ENCODE measurements at places on chromosomes 6 and 20.

- no peak for DNase-seq
Measured at GRCh38 chr6:93242049-93242448, 177.3 kb downstream of the EPHA7 start.

- no peak for DNase-seq
Measured at GRCh38 chr6:21605166-21605565, 11.6 kb downstream of the SOX4 start.

GRCh38 chr6:6001443-6001842, 5.3 kb downstream of the NRN1 start:
- DNase-seq, result no peak

GRCh38 chr6:112909781-112910180, 562.7 kb downstream of the RFPL4B start:
- no peak for DNase-seq

- no peak for DNase-seq
Measured at GRCh38 chr6:27767851-27768250, 144.3 kb downstream of the OR2B2 start.

DNA sequence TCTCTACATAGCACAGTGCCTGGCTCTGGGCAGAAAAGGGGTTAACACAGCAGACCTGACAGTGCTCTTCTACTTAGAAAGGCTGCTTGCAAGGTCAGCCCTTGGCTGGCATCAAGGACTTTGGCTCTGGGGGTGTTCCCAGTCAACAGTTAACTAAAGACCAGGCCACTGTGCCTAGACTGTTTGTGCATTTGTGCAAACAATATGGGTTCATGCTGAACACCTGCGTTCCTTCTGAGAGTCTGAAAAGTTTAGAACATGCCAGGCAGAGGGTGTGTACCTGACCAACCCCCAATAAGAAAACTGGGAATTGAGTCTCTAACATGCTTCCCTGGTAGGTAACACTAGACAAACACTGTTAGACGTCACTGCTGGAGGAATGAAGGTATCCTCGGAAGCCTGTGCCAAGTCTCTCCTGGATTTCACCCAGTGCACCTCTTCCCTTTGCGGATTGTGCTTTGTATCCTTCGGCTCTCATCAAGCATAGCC, 110.7 kb downstream of the PDE10A start:
- DNase-seq, result no peak

- DNase-seq, result no peak
Measured at GRCh38 chr20:44450903-44451450, 24.7 kb upstream of the TTPAL start.

DNA sequence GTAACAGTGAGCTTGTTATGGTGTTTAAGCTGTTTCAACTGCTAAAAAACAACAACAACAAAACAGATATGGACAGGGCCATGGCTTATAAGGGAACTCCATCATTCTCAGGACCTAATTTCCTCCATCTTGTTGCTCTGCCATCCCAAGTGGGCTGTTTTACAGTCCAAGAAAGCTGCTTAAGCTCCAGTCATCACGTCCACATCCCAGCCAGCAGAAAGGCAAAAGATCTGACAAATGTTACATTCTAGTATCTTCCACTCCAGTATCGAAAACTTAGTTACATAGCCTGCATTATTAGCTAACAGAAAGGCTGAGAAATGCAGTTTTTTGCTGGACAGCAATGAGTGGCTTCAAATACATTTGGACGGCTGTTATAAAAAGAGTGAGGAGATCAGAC, 23.0 kb upstream of the TFAP2A start:
- no peak for DNase-seq

- no peak for DNase-seq
Measured at GRCh38 chr6:13044390-13044789, 283.9 kb downstream of the TBC1D7 start.

DNA sequence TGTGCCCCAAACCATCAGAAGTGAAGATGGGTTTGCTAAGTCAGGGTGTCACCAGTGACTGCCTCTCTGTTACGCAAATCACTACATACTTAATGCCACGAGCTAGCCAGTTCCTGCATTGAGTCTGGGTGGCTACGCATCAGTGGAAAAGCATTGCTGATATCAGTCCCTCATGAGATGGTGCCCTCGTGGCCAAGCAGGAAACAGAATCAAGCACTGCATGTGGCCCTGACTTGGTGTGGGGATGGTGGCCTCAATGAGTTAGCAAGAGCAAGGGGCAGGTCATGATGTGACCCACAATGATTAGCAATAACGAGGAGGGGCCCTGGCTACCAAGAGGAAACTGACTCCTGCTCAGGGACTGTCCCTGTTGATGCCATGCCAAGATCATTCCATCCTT, 51.6 kb upstream of the FNDC1 start:
- DNase-seq, result no peak

- no peak for DNase-seq
Measured at GRCh38 chr6:166708460-166708859, 81.4 kb upstream of the RPS6KA2 start.

DNA sequence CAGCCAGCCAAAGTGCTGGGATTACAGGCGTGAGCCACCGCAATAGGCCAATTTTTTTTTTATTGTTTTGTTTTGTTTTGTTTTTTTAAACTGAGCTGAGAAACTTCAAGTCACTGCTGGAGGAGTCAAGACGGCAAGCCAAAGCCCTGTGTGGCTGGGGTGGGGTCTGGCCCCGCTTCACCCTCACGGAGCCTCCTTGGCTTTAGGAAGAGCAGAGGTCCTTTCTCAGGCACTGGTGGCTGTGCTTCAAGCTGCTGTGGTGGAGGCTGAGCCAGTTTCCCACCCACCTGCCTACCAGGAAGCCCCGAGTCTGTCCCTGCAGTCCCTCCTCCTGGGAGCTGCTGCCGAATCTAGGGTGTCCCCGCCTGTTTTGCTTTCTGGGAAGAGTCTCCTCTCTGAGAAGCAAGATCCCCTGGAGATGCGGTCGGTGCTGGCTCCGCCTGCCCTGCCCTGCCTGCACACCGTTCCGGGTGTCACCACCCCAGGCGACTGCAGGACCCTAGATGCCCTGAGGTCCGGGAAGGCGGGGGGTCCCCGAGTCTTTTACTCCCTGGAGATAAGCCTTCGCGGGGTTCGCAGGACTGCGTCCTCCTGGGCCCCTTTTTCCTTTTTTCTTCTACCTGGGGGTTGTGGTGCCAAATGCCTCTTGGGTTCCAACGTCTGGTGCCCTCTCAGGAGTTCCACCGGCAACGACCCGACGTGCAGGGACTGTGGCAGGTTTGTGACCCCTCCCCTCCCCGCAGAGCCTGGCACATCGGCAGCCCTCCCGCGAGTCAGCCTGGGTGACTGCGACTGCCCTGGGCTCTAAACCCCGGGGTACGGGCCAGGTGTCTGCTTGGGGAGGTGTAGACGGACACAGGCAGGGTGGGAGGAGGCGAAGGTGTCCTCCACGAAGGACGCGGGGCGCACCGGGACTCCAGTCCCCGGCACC, 100.7 kb downstream of the TAF4 start:
- DNase-seq, result no peak

- no peak for DNase-seq
Measured at GRCh38 chr6:30327232-30327746, 562 bp downstream of the TRIM39 start.

- no peak for DNase-seq
Measured at GRCh38 chr6:158452191-158452590, 107.7 kb upstream of the TMEM181 start.

GRCh38 chr6:69796073-69796641, 653 bp downstream of the LMBRD1 start:
- peak; percentile 4 for DNase-seq

- DNase-seq, result no peak
Measured at GRCh38 chr6:161400671-161401070, 126.8 kb upstream of the AGPAT4 start.

DNA sequence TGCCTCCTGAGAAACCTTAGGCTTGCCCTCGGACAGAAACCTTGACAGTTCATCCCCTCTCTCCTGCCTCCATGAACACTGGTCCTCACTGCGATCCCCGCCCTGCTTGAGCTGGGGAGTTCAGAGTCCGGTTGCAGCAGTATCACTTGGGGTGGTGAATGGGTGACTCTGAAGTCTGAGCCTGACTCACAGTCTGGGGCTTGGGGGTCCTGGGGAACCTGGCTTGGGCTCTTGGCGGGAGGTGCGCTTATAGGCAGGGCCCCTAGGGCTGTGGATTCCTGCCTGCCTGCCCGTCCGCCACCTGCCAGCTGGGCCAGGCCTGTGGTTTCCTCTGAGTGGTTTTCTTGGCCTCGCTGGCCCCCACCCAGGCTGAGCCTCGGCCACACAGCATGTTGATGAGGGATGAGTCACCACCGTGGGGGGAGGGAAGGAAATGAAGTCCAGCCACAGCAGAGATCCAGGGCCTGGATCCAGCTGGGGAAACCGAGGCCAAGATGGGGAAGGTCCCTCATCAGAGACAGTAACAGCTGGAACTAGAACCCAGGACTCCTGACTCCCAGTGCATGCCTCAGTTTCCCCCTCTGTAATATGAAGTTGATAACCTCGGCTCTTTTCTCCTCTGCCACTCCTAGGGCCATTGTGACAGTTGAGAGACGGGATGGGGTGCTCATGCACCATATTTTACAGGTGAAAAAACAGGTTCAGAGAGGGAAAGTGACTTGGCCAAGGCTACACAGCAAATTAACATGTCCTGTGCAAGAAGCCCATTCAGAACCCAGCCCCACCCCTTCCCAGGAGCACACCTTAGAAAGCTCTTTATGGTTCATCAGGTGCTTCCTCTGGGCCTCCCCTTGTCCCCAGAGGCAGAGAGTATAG, 9.2 kb downstream of the FOXS1 start:
- DNase-seq, result no peak

DNA sequence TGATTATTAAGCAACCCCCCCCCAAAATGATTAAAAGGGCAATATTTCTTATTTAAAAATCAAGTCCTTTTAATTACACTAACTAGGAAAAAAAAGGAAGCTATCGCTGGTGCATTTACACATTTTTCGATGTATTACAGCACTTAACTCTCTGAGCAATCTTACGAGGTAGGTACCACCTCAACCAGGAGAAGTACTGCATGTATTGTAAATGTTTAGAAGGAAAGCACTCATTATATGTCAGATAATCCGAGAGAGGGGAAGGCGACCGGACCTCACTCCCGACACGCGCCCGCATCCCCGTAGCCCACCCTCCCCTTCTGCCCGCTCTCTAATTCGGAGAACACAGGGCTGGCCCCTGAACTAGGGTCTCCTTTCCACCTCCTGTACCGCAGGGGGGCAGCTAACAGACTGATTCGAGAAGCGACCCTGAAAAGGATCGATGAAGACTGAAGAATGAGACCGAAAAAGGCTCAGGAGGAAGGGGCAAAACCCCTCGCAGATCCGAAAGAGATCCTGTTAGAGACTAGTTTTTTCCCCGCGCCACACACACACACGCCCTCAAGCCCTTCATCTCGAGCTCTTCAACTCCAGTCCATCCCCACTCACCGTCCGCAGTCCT, 337 bp downstream of the ESF1 start:
- DNase-seq, result no peak

GRCh38 chr20:44475372-44475693, 341 bp upstream of the TTPAL start:
- DNase-seq, result no peak

DNA sequence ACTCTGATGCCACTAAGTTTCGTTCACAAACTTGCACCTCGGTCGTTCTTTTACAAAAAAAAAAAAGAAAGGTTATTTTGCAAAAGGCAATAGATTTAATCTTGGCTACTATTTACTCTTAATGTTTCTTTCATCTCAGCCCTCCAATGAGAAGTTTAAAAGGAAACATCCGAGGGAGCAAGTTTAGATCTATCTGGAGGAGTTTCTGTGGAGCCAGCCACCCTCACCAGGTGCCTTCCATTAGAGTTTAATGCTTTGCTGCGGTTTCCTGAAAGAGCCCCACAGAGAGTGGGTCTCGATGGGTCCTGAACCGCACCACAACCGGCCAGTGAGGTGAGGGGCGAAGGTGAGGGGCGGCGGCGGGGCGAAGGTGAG, 632 bp downstream of the PRKN start:
- DNase-seq, result no peak

- DNase-seq, result no peak
Measured at GRCh38 chr6:129189266-129189665, 306.3 kb downstream of the LAMA2 start.

DNA sequence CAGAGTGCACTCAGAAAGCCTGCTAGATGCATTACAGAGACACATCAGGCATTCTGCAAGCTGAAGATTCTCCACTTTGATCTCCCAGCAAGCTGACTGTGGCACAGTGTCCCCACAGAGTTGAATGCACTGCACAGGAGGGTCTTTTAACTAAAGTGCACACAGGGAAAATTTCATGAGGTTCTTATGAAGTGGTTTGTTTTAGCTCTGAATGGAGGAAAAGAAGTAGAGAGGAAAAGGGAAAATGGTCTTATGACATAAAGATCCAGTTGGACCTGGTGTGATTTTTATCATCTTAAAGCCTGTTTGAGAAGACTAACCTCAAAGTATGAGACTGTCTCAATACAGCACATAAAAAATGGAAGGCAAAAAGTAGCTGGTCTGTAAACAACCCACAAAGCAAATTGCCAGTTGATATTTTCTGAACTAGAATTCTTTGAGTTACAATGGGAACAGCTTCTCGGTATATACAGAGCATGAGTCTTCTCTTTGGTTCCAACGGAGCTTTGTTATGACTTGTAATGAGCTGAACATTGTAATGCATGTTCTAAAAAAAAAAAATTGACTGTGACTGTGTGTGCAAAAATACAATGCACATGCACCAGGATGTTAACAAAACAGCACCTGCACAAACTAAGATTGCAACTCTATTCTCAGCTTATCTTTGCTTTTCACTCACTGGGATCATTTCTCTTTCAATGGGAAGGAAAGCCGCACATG, 383.0 kb upstream of the ID4 start:
- DNase-seq, result no peak

- no peak for DNase-seq
Measured at GRCh38 chr6:90224196-90224595, 72.4 kb downstream of the BACH2 start.

- no peak for DNase-seq
Measured at GRCh38 chr6:7234547-7234946, 78.5 kb downstream of the SSR1 start.

All from stimulated activated CD8-positive, alpha-beta memory T cell treated with anti-CD3 and anti-CD28 coated beads, Interleukin-7, amount 100 ng/mL, for 1 hour (primary cell).